Retina (tissue), 1 donor: ENCODE measurements at places on chromosomes 12 and 14.

DNA sequence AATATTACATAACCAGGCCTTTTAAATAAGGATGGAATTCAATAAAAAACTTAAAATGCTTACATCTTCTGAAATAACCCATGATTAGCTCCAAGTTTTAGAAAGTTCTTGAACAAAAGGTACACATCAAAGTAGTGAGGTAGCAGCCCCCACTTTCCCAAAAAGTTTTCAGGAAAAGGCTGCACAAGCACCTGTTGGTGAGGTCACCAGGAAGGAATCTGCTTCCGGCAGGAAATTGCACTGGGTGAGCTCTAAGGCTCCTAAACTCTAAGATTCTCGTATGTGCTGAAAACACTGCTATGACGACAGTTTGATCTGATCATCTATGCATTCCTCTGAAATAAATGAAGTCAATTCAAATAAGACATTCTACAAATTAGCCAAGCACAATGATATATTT lies 34.3 kb upstream of the TTC7B start:
- no peak for DNase-seq

- no peak for DNase-seq
Observed at GRCh38 chr12:70598467-70599193, 38.6 kb downstream of the PTPRB start.

- DNase-seq, result no peak
Observed at GRCh38 chr12:91173124-91173523, 9.5 kb downstream of the DCN start.

GRCh38 chr14:55536204-55536708 lies 43.8 kb upstream of the KTN1 start:
- DNase-seq, result no peak

DNA sequence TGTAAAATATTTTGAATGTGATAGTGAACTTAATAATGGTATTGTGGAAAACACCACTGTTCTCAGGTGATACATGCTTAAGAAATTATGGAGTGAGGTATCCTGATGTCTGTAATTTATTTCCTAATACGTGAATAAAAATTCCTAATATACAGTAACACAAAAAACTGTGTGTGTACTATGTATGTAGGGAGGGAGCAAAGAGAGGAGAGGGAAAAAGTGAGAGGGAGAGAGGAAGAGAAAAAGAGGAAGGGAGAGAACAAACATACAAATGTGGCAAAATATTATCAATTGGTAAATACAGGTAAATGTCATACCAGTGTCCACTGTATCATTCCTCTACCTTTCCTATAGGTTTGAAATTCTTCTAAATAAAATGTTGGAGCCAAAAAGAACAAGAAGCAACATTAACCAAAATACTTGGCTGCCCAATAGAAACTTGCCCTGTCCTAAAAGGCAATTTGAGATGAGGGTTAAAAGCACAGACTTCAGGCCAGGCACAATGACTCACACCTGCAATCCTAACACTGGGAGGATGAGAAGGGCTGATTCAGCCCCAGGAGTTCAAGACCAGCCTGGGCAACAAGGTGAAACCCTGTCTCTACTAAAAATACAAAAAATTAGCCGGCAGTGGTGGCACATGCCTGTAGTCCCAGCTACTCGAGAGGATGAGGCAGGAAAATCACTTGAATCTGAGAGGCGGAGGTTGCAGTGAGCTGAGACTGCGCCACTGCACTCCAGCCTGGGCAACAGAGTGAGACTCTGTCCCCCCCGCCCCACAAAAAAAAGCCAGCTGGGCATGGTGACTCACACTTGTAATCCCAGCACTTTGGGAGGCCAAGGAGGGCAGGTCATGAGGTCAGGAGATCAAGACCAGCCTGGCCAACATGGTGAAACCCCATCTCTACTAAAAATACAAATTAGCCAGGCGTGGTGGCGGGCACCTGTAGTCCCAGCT lies 14.5 kb downstream of the R3HDM2 start:
- DNase-seq, result no peak

DNA sequence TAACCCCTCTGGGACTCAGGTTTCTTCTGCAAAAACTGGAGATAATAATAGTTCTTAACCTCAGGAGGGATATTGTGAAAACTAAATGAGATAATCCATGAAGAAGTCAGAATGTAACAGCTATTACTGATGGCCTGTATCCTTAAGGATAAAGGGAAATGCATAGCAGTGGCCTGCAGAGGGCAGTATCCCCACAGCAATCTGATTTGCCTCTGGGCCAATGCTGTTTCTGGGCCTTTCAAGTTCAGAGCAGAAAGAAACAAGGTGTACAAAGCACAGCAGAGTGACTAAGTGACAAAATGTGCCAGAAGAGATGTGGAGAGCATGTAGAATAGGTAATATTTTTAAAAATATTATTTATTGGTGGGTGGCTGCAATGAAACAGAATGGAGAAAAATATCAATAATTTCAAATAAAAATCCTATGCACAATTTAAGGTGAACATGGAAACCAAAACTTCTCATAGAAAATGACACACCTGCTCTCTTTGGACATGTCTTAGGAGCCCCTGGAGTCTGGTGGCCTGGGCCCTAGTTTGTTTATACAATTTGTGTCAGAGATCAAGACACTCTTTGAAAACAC lies 90.3 kb downstream of the C12orf75 start:
- DNase-seq, result peak; percentile 75

GRCh38 chr12:53501615-53502181 lies 615 bp downstream of the TARBP2 start:
- DNase-seq, result no peak

GRCh38 chr14:47790477-47790876 lies 115.1 kb upstream of the MDGA2 start:
- no peak for DNase-seq

DNA sequence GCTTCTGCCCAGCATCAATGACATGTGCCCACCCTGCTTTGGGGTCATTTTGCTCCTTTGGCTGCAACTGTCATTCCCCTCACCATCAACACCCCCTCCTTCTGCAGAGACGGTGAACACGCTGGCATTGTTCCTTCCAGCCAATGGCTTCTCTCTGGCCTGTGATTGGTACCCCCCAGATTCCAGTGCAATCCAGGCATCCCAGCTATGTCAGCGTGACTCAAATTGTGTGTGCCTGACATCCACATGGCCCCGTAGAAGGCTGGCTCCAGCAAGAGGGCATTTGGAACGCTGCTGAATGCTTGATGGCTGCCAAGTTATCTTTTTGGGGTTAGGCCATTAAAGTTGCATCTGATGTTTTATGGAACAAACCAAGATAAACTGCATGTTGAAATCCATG lies 21.0 kb upstream of the CCND2 start:
- DNase-seq, result peak; percentile 47

GRCh38 chr12:123474485-123475245 lies 16.7 kb downstream of the SNRNP35 start:
- DNase-seq, result no peak

GRCh38 chr14:23624830-23625404 lies 11.2 kb upstream of the DHRS2 start:
- DNase-seq, result no peak

DNA sequence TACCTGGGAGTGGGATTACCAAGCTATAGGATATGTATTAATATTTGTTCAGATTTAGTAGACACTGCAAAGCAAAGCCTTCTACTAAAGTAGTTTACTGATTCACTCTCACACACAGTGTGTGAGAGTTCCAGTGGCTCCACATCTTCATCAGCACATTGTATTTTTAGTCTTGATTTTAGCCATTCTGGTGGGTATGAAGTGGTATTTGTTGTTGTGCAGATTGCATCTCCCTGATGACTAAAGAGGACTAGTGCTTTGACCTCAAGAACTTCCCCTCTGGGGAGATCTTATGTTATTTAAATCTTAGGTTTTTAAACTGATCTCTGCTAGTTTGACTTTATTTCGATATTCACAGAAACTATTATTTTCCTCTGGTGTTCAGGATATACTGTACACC lies 479.7 kb upstream of the RGS6 start:
- DNase-seq, result no peak

GRCh38 chr12:87119713-87120112 lies 863.5 kb upstream of the MGAT4C start:
- DNase-seq, result no peak

DNA sequence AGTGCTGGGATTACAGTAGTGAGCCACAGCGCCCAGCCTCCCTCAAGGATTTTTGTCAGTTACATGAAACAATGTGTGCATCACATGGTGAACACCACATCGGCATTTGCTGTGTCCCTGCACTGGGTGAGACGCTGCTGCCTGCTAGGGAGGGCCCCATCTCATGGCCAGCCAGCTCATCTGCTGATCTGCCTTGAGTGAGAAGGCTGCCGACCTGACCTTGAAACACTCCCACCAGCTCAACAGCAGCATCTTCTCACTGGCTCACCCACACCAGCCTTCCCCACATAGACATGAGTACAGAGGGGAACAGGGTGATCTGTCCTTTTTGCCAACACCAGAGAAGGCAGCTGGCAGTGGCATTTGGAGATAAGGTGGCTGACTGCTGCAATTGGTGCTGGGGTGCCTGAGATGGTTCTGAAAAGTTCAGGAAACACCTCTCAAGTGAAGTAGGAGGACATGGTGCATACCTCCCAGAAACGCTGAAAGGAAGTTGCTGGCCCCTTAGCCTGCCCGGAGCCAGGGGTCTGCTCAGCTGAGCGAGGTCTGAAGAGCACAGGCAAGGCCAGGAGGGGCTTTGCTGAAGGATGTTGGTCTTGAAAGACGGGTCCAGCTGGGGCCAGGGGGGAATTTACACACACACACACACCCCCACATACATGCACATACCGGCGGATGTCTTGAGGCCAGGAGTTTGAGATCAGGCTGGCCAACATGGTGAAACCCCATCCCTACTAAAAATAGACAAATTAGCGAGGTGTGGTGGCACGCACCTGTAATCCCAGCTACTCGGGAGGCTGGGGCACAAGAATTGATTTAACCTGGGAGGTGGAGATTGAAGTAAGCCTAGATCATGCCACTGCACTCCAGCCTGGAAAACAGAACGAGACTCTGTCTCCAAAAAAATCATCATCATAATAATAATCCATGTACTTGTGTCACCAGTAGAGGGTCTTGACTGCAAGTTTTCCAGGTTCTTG lies 14.3 kb upstream of the PPP1R13B start:
- DNase-seq, result no peak

GRCh38 chr14:72416892-72417291 lies 477.0 kb downstream of the DPF3 start:
- peak; percentile 34 for DNase-seq

DNA sequence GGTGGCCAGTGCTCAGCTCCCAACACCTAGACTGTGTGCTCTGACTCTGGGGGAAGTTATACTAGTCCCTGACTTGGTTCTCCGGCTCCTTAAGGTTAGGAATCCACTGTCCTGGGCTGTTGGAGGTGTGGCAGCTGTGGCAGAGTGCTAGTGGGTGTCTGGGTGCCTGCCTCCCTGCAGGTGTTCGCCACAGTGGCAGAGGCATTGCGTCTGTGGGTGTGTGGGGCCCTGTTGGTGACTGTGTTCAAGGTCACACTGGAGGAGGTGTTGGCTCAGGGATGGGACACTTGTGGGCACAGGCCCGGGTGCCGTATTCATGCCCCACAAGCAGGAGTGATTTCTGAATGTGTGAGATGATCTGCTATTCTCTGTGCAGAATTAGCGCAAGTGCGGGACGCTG lies 467.4 kb downstream of the TMEM121 start:
- DNase-seq, result no peak

GRCh38 chr14:89397569-89398230 lies 19.3 kb downstream of the FOXN3 start:
- no peak for DNase-seq

DNA sequence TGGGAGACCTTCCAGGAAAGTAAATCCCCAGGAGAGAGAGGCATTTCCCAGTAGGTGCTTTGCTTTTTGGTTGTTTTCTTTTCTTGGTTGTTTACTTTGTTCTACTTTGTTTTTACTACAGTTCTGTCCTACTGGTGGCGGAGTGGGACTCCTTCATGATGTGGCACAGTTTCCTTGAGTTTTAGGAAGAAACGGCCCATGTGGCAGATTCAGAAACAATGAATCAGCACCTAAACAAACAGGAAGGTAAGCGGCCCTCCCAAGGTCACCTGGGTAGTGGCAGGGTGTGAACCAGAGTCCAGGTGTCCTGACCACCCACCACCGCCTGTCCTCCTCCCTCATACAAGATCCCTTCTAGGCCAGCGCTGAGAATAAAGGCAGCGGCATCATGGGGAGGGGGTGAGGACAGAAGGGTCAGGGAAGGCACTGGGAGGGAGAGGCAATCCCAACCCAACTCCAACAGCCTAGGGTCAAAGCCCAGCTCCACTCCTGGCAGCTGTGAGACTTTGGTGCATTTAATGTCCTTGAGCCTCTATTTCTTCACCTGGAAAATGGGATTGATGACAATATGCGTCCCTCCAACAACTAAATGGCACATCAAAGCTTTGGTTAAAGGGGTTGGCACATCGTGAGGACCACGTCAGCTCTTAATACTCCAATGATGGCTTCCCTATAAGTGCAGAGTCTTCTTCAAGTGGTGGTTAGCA lies 111.5 kb upstream of the BCL2L14 start:
- DNase-seq, result no peak

GRCh38 chr12:3904999-3905398 lies 31.8 kb upstream of the PARP11 start:
- DNase-seq, result no peak

GRCh38 chr14:55957950-55958349 lies 160.3 kb upstream of the PELI2 start:
- DNase-seq, result peak; percentile 68

- no peak for DNase-seq
Observed at GRCh38 chr12:32049956-32050355, 56.7 kb upstream of the BICD1 start.

- DNase-seq, result no peak
Observed at GRCh38 chr14:71327691-71328090, 420.4 kb downstream of the PCNX1 start.

GRCh38 chr14:54867011-54867410 lies 35.6 kb downstream of the GCH1 start:
- DNase-seq, result no peak

GRCh38 chr12:77615332-77615731 lies 215.4 kb upstream of the NAV3 start:
- DNase-seq, result no peak

DNA sequence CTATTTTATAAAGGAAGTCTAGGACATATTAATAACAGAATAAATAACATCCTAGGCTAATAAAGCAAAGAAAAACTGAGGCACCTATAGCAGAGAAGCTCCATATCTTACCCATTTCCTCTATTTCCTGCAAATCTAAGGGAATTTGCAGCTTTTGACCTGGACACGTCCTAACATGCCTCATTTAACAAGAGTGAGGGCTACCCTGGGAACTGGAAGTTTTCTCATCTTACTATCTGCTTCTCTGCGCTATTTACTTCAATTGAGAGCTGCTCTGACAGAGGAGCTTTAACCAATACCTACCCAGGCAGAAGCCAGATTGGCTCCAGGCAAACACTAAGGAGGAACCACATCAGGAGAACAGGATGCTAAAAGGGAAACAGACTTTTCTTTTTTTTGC lies 5.7 kb downstream of the YBX3 start:
- peak; percentile 12 for DNase-seq
